Karpas-422 (cell line): ENCODE measurements at places on chromosomes 7 and 10. TPM values are rescaled to one million over a fixed set of nuclear protein-coding genes. Genes with fewer than 3 reads are reported as not detected.
A peak's percentile ranks its signal among the peaks of the same experiment; 100 is the strongest.

Gene CPA4
- not detected in 2 replicates for total RNA-seq

GRCh38 chr7:83446102-83446669, 202.8 kb downstream of the SEMA3E start:
- no peak for DNase-seq
- no peaks in the 10 kb centered on the region for H3K4me1 ChIP-seq
- H3K27me3 ChIP-seq: no peaks in the 10 kb centered on the region
- no peak overlapping the region for H3K4me3 ChIP-seq

Gene RAMP3
- total RNA-seq: not detected in 2 replicates

Gene ERVW-1
- total RNA-seq: not detected in 2 replicates

GRCh38 chr10:124975977-124976514, 34.1 kb downstream of the ZRANB1 start:
- no peak for DNase-seq
- H3K36me3 ChIP-seq: peaks cover 20% of the 10 kb centered on the region; the same call in 1 of the 2 replicates
- no peak overlapping the region for H3K27ac ChIP-seq
- no peaks in the 10 kb centered on the region for H3K4me1 ChIP-seq
- no peak overlapping the region for H3K4me3 ChIP-seq

- peak overlapping the region; percentile 83 for H3K4me3 ChIP-seq
- H3K36me3 ChIP-seq: no peaks in the 10 kb centered on the region
- H3K4me1 ChIP-seq: peaks cover 34% of the 10 kb centered on the region
These were observed 1.2 kb downstream of the MCU start for GRCh38 chr10:72692994-72693781.

Gene ASAH2B
- 2.5 and 5.2 TPM in 2 replicates for total RNA-seq

DNA sequence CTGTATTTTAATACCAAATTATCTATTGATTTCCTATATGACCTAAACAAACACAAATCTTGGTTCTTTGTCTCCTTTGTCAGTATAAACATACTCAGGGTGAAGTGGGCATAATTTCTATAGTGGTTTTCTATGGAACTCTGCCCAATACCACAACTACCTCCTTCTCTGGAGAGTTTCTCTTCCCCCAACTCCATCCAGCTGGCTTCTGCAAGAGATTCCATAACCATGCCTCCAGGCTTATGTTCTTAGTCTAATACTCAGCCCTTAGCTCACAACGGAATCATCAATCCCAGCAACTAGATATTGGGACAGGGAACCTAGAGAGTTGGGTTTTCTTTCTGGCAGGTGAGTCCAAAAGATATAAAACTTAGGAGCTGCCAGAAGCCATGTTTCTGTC, 127.3 kb downstream of the TRIL start:
- peaks cover 5% of the 10 kb centered on the region; the same call in 1 of the 2 replicates for H3K4me1 ChIP-seq
- H3K36me3 ChIP-seq: no peaks in the 10 kb centered on the region
- no peak for DNase-seq
- no peak overlapping the region for H3K27ac ChIP-seq

DNA sequence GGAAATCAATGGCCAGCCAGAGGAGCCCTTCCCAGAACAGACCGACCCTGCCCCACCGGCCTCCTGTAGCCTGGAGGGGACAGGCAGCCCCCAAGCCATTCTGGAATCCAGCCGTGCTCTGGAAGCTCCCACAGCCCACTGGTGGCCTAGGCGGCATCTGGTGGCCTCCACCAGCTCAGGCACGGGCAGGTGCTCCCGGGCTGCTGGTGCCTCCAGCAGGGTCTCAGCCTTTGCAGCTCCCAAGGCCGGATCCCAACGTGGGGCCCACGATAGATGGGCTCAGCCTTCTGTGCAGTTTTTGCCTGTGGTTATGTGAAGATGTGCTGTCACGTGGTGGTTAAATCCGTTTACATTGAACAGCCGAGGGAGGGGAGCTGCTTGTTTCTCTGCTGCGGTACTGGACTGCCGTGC, 44.4 kb downstream of the JAKMIP3 start:
- no peak for DNase-seq
- no peak overlapping the region for H3K27ac ChIP-seq
- no peaks in the 10 kb centered on the region for H3K27me3 ChIP-seq

Gene GPR15LG
- not detected in 2 replicates for total RNA-seq

DNA sequence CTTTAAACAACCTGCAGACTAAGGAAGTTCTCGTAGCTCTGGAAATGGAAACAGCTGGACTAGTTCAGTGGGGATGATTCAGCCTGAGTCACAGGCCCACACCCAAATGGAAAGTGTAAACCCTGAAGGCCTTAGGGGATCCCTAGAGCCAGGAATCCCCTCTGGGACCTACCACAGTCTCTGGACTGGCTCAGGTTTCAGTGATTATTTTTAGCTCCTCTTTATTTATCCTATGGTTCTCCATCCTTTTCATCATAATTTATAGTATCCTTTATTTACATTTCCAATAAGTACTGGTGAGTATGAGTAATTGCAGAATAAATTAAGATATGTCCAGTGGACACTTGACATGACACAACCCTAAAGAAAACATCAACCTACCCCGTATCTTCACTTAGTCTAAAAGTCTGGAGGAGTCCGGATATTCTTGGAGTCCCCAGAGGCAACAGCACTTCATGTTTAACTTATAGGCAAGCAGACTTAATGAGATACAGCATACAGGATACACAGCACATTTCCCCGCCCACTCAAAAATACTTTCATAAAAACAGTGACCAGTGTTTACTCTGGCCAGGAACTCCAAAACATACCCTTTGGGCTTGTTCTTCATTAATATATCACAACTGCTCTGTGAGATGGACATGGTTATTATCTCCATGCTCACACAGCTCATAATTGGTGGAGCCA, 28.4 kb upstream of the SEMA3E start:
- no peak overlapping the region for H3K4me3 ChIP-seq
- H3K4me1 ChIP-seq: no peaks in the 10 kb centered on the region
- no peaks in the 10 kb centered on the region for H3K27me3 ChIP-seq
- H3K27ac ChIP-seq: no peak overlapping the region
- H3K36me3 ChIP-seq: no peaks in the 10 kb centered on the region

GRCh38 chr7:156684251-156684650, 43.7 kb downstream of the RNF32 start:
- H3K27me3 ChIP-seq: no peaks in the 10 kb centered on the region
- H3K4me1 ChIP-seq: peaks cover 10% of the 10 kb centered on the region
- no peak overlapping the region for H3K4me3 ChIP-seq

DNA sequence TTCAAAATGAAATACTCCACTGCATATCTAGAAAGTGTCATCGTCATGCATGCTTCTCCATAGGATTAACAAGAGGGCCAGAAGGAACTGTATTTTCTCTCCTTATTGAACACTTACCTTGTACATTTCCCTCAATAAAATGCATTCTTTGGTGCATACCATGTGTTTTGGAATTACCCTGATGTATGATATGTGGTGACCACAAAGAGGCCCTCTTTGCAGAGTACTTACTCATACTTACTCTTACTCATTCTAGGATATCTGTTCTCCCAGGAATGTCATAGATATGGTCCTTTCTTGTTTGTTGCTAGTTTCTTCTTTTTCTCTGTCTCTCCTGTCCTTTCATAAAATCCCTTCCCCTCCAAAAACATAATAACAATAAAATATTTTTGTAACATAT, 1087.1 kb upstream of the POT1 start:
- H3K27me3 ChIP-seq: no peaks in the 10 kb centered on the region
- no peak for DNase-seq

DNA sequence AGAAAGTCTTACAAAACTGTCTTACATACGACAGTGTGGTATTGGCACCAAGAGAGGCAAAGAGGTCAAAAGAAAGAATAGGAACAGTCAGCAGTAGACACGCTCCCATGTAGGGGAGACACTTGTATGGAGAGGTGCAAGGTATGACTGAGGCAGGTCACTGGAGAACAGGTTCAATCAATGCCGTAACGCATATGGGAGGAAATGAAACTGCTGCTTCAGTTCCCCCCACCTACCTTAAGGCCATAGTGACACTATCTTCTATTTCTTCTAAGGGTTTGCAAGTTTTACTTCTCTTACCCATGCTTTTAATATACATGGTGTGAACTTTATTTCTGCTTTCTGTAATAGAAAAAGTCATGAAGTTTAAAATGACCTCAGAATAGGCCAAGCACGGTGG, 5.5 kb upstream of the PITRM1 start:
- H3K36me3 ChIP-seq: no peaks in the 10 kb centered on the region
- peak; percentile 45 for DNase-seq
- no peaks in the 10 kb centered on the region for H3K27me3 ChIP-seq
- H3K4me3 ChIP-seq: no peak overlapping the region
- H3K27ac ChIP-seq: no peak overlapping the region
- peaks cover 10% of the 10 kb centered on the region for H3K4me1 ChIP-seq

GRCh38 chr7:98423043-98423442, 22.2 kb upstream of the BAIAP2L1 start:
- peak; percentile 68 for DNase-seq
- H3K4me3 ChIP-seq: no peak overlapping the region
- H3K27ac ChIP-seq: no peak overlapping the region
- H3K4me1 ChIP-seq: no peaks in the 10 kb centered on the region

- no peaks in the 10 kb centered on the region for H3K36me3 ChIP-seq
- H3K4me1 ChIP-seq: peaks cover 5% of the 10 kb centered on the region
- H3K4me3 ChIP-seq: no peak overlapping the region
- H3K27me3 ChIP-seq: no peaks in the 10 kb centered on the region
- DNase-seq: no peak
These were observed 27.2 kb upstream of the ZNF273 start for GRCh38 chr7:64875658-64876406.

DNA sequence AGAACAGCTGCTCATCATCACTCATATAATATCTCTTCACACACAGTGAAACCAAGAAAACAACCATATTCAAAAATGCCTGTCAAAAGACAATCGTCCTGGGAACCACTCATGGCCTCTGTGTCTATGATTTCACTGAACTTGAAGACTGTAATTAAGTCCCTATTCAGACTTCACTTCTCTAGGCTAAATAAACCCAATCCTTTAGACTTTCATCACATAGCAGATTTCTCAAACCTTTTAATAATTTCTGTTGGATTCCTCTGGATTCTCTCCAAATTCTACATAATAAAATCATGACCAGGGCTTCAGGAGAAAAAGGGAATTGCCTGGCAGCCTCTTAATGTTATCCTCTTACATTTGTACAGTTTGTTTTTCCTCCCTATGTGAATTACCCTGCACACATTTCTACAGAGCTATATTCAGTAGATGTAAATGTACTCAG, 201.1 kb downstream of the LRRN3 start:
- H3K36me3 ChIP-seq: no peaks in the 10 kb centered on the region
- H3K27ac ChIP-seq: no peak overlapping the region
- H3K4me3 ChIP-seq: no peak overlapping the region
- no peak for DNase-seq
- no peaks in the 10 kb centered on the region for H3K27me3 ChIP-seq
- H3K4me1 ChIP-seq: no peaks in the 10 kb centered on the region

Gene KAT6B
- 64.1 and 73.6 TPM in 2 replicates for total RNA-seq

Gene ANKRD61
- total RNA-seq: 0.22 and 0.71 TPM in 2 replicates

DNA sequence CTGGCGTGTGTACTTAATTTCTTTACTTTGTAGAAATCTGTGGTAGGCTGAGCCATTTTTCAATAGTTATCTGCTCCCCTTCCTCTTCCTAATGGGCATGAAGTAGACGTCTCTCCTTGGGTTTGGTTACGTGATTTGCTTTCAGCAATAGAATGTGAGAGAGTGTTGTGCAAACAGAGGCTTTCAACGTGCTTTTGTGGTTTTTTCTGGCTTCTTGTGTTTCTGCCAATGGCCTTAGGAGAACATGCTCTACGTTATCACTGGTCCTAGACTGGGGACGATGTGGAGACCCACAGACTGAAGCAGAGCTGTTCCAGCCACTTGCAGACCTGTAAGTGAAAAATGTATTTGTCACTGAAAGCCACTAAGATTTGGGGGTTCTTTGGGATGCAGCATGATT, 107.2 kb upstream of the NPTX2 start:
- no peaks in the 10 kb centered on the region for H3K36me3 ChIP-seq
- no peak overlapping the region for H3K27ac ChIP-seq
- H3K4me3 ChIP-seq: no peak overlapping the region
- peaks cover 5% of the 10 kb centered on the region for H3K4me1 ChIP-seq
- DNase-seq: no peak

Gene CALML3
- not detected in 2 replicates for total RNA-seq

DNA sequence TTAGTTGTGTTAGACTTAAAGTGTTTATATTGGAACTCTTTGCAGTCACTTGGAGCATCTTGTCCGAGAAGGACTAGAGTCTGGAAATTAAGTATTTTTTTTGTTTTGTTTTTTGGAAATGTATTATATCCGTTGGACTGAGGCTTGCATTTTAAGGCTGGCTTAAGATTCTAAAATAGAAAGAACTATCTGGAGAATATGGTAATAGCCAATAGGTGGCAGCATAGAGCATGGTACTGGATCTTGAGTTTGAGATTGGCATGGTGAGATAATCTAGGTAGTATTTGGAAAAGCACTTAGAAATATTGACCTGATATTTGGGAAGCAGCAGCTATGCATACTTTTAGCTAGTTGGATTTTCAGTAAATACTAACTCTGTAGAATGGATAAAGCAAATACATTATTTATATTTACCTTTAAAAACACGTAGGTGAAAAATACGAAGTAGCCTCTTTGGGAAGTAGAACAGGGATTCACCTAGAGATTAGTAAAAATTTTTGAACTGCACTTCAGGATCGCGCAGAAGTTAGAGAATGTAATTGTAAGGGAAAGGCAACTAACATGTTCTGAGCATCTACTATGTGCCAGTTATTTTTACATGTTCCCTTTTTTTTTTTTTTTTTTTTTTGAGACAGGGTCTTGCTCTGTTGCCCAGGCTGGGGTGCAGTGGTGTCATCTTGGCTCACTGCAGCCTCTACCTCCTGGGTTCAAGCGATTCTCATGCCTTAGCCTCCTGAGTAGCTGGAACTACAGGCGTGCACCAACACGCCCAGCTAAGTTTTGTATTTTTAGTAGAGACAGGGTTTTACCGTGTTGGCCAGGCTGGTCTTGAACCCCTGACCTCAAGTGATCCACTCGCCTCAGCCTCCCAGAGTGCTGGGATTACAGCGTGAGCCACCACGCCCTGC, 78.6 kb downstream of the LCOR start:
- H3K4me3 ChIP-seq: no peak overlapping the region
- peaks cover 11% of the 10 kb centered on the region; the same call in 1 of the 2 replicates for H3K36me3 ChIP-seq
- no peaks in the 10 kb centered on the region for H3K27me3 ChIP-seq
- peak overlapping the region; percentile 67 for H3K27ac ChIP-seq

- no peak for DNase-seq
- no peak overlapping the region for H3K4me3 ChIP-seq
- no peaks in the 10 kb centered on the region for H3K36me3 ChIP-seq
- no peaks in the 10 kb centered on the region for H3K27me3 ChIP-seq
- no peaks in the 10 kb centered on the region for H3K4me1 ChIP-seq
These were observed 43.2 kb downstream of the BTRC start for GRCh38 chr10:101397140-101397539.

Gene PON3
- total RNA-seq: not detected in 2 replicates

- no peaks in the 10 kb centered on the region for H3K27me3 ChIP-seq
- H3K4me3 ChIP-seq: peak within 1 kb of the TSS; percentile 88
- H3K36me3 ChIP-seq: peaks cover 12% of the 10 kb centered on the region; the same call in 1 of the 2 replicates
- peak within 1 kb of the TSS; percentile 25; the same call in 1 of the 2 replicates for H3K27ac ChIP-seq
These were observed at the start of gene GSTO1 for GRCh38 chr10:104254493-104255310. Gene GSTO1 (plus strand): TSS chr10:104254892. CDS start chr10:104254929, 37 bp downstream.

Gene LRIT1
- total RNA-seq: not detected in 2 replicates

GRCh38 chr10:35559416-35559815, 45.7 kb upstream of the GJD4 start:
- no peak overlapping the region for H3K4me3 ChIP-seq
- H3K36me3 ChIP-seq: no peaks in the 10 kb centered on the region
- H3K27me3 ChIP-seq: no peaks in the 10 kb centered on the region
- peaks cover 12% of the 10 kb centered on the region for H3K4me1 ChIP-seq
- no peak overlapping the region for H3K27ac ChIP-seq
- no peak for DNase-seq
